IMR-90 (cell line): ENCODE measurements at places on chromosomes 2 and 18. TPM values are rescaled to one million over a fixed set of nuclear protein-coding genes. Genes with fewer than 3 reads are reported as not detected.

The MYCN gene
- total RNA-seq = not detected in 2 replicates

The MDH1B gene
- 0.54 and 0.56 TPM in 2 replicates for total RNA-seq

DNA sequence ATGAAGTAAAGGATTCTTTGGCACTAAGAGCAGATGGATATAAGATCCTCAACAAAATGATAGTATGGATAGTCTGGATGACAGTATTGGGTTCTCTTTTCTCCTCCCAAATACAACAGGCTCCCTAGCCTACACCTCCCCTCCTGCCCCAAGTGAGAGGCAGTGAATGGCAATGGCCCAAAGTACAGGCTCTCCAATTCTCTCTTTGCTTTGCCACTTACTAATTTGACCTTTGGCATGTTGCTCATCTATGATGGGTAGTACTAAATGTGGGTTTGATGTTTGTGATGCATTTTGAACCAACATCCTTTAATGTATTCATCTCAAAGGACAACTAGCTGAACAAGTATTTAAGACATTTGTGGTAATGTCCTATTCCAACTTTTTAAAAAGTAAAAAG lies 65.9 kb downstream of the EIF5B start:
- DNase-seq = peak; percentile 41

The FBXO48 gene
- 0.18 and 0.28 TPM in 2 replicates for total RNA-seq

GRCh38 chr18:49364821-49365220 lies 95.6 kb downstream of the DYM start:
- no peak for DNase-seq

DNA sequence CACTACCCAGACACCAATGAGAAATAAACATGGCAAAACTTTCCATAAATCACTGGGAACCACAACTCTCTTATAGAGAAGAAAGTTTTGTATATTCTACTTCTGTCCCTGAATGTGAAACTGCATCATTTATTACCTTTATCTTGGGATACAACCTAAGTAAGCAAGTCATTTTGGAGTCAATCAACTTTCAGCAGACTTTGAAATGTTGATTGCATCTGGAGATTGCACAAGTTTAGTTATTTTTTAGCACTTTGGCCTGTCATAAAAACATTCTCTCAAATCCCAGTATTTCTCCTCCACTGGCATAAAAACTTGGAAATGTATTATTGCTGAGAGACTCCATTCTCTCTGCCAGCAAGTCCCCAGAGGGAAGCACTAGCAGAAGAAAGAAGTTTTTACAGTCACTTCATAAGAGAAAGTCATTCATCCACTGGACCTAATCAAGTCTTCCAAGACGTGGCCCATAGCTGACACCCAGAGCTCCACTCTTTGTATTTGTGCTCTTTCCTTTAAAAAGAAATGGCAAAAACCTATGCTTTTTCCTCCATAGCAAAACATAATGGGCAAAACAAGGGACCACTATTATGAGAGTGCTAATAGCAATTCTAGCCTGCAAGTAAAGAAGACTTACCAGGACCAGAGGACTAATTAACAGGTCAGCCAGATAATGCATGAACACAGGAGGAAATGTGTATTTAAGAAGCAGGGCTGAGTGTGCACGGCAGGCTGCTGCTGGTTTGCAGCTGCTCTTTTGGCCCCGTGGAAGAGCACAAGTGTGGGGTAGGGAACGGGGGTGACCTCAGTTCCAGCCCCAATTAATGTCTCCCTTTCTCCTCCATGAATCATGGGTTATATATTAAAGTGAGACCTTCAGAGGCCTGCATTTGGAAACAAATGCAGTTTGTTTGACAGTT lies 171.5 kb downstream of the INO80D start:
- no peak for DNase-seq

The ZNF396 gene
- 0.54 and 0.56 TPM in 2 replicates for total RNA-seq

The UGP2 gene
- 58.8 and 101 TPM in 2 replicates for total RNA-seq

DNA sequence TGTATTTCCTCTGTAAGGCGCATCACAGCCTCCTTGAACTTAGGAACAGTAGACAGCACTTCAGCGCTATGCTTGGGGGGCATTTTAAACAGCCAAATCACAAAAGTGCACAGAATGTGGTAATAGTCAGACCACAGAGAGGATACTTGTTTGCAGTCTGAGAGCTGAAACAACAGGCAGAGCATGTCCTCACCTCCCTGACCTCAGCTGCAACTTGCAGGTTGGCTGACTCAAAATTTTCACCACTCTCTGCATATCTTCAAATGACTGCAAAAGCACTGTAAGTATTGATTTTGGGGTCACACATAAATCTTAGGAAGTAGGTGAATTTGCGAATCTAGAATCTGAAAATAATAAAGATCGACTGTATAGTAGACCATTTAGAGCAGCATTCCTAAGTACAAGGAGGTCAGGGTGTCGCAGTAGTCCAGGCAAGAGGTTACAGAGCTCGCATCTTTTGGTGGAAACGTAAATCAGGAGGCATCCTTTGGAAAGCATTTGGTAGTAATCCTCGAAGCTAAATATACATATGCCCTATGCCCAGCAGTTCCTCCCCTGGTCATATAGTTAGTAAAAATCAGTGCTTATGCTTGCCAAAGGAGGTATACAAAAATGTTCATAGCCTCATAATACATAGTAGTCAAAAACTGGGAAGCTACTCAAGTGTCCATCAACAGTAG lies 108.2 kb upstream of the MYCN start:
- no peak for DNase-seq

DNA sequence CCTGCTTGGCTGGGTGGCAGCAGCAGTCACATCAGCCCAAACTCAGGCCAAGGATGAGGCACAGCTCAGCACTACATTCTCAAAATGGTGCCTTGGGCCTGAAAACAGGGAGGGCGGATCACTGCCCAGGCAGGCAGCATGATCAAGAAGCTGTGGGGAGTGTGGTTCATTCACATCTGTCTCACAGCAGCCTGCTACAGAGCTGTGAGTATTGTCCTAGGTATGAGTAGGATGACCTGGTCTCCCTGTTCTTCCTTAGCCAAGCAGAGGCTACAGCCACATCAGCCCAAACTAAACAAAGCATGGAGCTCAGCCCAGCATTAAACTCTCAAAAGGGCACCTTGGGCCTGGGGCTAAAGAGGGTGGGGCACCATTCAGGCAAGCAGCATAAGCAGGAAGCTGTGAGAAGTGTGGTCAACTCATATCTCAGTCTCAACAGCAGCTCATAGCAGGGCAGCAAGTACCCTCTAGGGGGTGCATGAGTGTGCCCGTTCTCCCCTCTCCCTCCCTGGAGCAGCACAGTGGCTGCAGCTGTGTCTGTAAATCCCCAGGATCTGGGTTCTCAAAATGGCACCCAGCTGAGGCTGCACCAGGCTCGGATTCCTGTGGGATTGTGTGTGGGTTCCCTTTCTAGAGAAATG lies 139.6 kb downstream of the TRABD2A start:
- peak; percentile 43 for DNase-seq

DNA sequence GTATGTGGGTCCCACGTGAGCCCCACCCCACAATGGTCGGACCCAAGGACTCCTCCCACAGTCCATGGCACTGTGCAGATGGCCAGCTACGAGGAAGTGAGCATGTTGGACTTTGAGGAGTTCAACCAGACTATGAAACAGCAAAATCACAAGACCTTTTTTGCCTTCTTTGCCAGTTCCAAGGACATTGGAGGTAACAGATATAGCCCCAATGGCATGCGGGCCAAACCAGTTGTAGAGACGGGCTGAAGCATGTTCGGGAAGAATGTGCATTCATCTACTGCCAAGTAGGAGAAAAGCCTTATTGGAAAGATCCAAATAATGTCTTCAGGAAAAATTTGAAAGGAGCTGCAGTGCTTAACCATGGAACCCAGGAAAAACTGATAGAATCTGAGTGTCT lies 12.6 kb downstream of the DNER start:
- no peak for DNase-seq

- DNase-seq = no peak
Measured at GRCh38 chr2:88016960-88017779, 823 bp upstream of the RNU2-63P start.

GRCh38 chr18:30889519-30890301 lies 152.8 kb downstream of the DSC3 start:
- no peak for DNase-seq

DNA sequence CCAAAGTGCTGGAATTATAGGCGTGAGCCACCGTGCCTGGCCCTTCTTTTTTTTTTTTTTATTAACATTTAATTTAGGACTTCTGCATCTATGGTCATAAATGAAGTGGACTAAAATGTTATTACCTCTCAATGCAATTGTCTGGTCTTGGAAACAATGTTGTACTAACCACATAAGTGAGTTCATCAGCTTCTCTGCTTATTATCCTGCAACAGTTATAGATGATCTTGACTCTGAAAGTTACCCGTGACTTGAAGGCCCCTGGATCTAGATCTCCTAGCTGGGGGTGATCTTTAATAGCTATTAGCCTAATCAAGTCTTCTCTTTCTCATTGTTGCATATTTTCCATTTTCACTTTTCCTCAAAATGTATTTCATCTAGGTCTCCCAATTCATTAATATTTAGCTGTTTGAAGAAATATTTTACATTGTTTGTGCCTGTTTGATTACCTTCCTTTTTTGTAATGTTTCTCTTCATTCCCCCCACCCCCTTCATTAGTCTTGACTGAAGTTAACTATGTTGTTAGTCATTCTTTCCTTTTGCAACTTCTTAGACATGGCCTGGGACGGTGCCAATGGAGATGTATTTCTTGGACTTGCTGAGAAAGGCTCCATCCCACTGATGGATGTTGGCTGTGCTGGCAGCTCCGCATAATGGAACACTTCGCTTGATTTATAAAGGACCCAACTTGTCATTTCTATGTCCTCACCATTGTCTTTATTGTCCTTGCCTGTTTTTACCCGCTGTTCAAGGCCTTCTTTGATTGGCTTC lies 141.6 kb upstream of the RIOK3 start:
- DNase-seq = peak; percentile 90

The RBM44 gene
- 0.18 and 0.28 TPM in 2 replicates for total RNA-seq

- DNase-seq = peak; percentile 83
Measured at GRCh38 chr18:49016648-49017539, 66.1 kb upstream of the SMAD7 start.

- peak; percentile 34 for DNase-seq
Measured at GRCh38 chr18:58201733-58202730, 158.0 kb downstream of the NEDD4L start.
